Stimulated activated CD4-positive, alpha-beta T cell treated with anti-CD3 and anti-CD28 coated beads, Interleukin-1b, Interleukin-23, amount 100 ng/mL, for 48 hours (primary cell): ENCODE measurements at places on chromosomes 3 and 15.
A peak's percentile ranks its signal among the peaks of the same experiment; 100 is the strongest.

- DNase-seq: no peak
These were observed 543.3 kb downstream of the ZBBX start for GRCh38 chr3:166836836-166837235.

DNA sequence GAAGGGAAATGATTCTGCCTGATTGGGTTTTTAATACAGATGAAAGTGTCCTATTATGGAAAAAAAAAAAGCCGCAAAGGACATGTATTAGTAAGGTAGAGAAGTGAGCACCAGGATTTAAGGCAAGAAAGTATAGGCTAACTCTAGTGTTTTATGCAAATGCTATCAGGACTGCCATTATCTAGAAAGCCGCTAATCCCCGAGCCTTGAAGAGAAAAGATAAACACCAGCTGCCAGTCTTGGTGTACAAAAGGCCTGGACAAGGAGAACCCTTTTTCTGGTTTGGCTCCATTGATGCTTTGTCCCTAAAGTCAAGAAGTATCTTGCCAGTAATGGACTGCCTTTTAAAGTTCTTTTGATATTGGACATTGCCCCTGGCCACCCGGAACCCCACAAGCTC is 8.6 kb upstream of the TRIM59 start:
- no peak for DNase-seq

- DNase-seq: no peak
These were observed 2.7 kb downstream of the SLC6A20 start for GRCh38 chr3:45793482-45794176.

- no peak for DNase-seq
These were observed 49.9 kb upstream of the IL12A start for GRCh38 chr3:159938714-159939113.

- peak; percentile 25 for DNase-seq
These were observed 397.6 kb downstream of the FOXP1 start for GRCh38 chr3:71185733-71186455.

- DNase-seq: no peak
These were observed 23.8 kb upstream of the CORO2B start for GRCh38 chr15:68554721-68555678.

DNA sequence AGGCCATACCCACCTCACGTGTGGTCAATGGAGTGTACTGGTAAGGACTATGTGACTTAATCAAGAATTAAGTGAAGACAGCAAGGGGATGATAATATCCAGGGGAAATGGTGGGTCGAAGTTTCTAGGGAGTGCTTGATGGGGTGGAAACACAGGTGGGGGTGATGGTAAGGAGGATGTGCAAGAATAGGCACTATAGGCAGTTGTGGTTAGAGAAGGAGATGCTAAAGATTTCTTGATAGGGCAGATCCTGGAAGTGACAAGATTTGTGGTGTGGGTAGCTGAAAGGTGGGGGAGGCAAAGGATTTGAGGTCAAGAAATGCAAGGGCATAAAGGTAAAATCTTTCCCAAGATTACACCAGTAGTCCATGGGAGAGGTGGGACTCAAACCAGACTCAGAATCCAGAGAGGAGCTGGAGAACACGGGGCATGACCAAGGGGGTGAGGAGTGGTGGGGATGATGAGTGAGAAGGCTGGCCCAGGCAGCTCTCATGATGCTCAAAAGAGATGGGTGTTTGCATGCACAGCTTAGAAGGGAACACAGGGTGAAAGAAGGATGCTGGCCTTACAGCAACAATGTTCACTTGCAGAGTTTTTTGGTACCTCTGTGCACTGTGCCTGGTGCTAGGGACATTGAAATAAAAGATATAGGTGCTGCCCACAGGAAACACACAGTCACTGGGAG is 78.4 kb downstream of the CCR1 start:
- no peak for DNase-seq

- no peak for DNase-seq
These were observed 126.0 kb downstream of the ST8SIA2 start for GRCh38 chr15:92519709-92520108.

GRCh38 chr3:7959094-7959493 is 542.5 kb upstream of the LMCD1 start:
- no peak for DNase-seq

- no peak for DNase-seq
These were observed 378.9 kb downstream of the GAP43 start for GRCh38 chr3:116002235-116002634.

- DNase-seq: no peak
These were observed 91.6 kb downstream of the CACNA2D3 start for GRCh38 chr3:54213907-54214306.

GRCh38 chr15:38074029-38074428 is 139.6 kb downstream of the TMCO5A start:
- DNase-seq: no peak

- DNase-seq: peak; percentile 93
These were observed at the start of gene NAA50 for GRCh38 chr3:113745756-113746547. NAA50 (minus strand) TSS chr3:113746249; CDS start chr3:113745949, 300 bp downstream.

DNA sequence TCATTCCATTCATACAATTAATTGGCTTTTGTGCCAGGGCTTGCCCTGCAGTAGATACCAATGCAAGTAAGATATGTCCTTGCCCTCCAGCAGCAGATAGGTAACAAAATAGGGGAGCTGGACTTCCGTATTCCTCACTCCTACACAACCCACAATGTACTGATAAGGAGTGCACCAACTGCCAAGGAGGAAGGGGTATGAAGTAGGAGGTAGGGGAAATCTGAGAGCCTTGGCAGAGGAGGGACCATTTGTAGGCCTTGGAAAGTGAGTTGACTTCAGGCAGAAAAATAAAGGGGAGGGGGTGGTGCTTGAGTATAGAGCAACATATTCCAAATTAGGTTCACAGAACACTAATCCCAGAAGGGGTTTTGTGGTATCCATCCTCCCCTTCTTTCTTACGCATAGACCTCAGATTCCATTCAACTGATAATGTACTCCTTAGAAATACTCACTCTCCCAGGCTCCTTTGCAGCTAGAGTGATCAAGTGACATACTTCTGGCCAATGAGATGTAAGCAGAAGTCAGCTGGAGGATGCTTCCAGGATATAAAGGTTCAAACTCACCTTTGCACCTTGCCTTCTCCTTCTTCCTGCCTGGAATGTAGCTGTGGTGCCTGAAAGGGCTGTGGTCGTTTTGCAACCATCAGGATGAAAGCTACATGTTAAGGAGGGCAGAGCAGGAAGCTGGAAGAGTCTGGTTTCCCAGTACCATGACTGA is 127.1 kb upstream of the SMAD3 start:
- no peak for DNase-seq

DNA sequence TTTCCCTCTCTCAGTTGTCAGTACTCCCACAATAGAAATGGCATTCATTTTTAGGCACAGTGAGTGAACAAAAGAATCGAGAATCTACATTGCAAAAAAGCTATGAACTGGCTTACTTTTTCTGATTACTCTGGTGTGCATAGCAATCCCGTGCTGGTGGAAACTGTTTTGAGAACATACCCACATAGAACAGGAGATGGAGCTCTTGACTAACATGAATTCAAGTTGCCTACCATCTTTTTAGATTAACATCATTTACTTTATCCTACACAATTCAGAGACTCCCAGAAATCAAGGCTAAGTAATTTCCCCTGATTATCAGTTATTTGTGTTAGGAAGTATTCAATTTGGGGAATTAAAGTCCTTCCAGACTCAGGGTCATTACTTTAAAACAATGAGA is 326.6 kb downstream of the ARPP21 start:
- no peak for DNase-seq

- DNase-seq: peak; percentile 26
These were observed 33.7 kb downstream of the VIPR1 start for GRCh38 chr3:42535981-42536784.

GRCh38 chr15:33865416-33865815 is 102.9 kb upstream of the CHRM5 start:
- no peak for DNase-seq

GRCh38 chr3:94524102-94524919 is 461.4 kb downstream of the NSUN3 start:
- DNase-seq: no peak

DNA sequence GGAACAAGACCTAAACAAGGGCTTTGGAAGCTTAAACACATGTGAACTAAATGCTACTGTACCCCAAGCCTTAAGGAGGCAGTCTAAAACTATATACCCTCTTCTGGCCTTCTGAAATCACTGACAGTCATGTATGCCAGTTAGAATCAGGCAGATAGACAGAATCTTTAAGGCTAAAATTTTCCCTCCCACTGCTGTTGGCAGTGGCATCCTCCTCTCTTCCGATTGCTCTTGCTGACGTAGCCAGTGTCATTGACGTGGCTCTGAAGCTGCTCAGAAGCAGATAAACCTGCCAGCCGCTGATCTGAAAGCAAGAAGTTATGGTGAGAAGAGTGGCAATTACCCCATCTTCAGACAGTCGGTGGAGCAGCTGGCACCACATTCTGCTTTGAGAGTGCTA is 3.3 kb downstream of the RYR3 start:
- no peak for DNase-seq

GRCh38 chr3:23594066-23594465 is 211.7 kb upstream of the UBE2E1 start:
- no peak for DNase-seq

DNA sequence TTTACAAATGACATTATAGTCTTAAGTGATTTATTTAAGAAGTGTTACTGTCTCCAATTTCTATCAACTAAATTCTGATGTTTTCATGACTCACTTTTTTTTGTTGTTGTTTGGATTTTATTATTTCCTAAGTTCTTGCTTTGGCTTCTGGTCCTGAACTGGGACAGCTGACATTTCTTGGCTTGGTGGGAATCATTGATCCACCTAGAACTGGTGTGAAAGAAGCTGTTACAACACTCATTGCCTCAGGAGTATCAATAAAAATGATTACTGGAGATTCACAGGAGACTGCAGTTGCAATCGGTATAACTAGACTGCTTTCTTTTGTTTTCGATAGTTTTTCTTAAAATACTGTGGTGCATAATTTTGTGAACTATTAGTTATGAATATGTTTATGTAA is 47.5 kb downstream of the ASTE1 start:
- DNase-seq: no peak

DNA sequence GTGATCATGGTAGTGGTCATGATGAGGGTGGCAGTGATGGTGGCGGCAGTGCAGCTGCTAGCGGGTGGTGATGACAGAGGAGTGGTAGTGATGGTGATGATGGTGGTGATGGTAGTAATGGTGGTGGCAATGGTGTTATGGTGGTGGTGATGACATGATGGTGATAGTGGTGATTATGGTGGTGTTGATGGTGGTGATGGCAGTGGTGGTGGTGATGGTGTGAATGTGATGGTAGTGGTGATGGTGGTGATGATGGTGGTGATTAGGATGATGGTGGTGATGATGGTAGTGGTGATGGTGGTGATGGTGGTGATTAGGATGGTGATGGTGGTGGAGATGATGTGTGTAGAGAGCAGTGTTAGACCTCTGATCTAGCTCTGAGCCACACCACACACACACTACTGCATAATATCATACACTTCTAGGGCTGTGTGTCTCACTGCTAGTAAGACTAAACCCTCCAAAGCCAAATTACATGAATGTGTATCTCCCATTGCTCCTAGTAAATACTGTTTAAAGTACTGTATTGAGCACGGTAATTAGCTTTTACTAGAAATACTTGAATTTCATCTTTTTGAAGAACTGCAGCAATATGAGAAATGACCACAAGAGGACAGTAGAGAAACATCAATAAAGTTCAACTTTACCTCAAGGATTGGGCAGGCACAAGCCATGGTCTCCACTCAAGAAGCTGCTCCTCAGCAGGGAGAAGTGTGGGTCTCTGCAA is 28.8 kb downstream of the TMED3 start:
- no peak for DNase-seq

- no peak for DNase-seq
These were observed 18.7 kb upstream of the MTMR14 start for GRCh38 chr3:9630550-9631139.

GRCh38 chr15:74168711-74169126 is 4.8 kb upstream of the ISLR start:
- no peak for DNase-seq

DNA sequence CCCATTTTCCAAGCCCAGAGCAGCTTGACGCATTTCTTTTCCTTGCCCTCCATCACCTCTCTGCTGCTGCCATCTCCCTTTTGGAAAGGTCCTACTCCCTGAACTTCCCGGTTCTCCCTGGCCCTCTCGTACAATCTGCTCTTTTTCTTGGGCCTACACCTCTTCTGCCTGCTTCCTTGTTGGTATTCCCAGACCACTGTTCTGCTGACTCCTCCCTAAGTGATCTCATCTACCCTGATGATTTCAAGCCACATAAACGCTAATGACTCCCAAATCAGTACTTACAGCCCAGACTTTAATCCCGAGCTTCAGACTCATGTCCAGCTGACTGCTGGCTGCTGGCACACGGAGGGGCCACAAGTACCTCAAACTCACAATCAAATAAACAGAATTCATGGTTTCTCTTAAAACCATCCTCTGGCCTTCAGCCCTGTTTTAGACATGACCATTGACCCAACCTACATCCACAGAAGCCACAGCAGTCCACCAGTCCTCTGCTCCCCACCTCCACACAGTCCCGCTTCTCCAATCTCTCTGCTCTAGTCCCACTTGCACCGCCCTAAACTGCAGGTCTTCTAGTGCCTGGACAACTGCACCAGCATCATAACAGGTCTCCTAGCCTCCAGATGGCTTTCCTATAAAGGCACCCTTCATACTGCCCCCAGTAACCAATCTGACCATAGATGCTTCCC is 57.6 kb downstream of the AAGAB start:
- DNase-seq: no peak

DNA sequence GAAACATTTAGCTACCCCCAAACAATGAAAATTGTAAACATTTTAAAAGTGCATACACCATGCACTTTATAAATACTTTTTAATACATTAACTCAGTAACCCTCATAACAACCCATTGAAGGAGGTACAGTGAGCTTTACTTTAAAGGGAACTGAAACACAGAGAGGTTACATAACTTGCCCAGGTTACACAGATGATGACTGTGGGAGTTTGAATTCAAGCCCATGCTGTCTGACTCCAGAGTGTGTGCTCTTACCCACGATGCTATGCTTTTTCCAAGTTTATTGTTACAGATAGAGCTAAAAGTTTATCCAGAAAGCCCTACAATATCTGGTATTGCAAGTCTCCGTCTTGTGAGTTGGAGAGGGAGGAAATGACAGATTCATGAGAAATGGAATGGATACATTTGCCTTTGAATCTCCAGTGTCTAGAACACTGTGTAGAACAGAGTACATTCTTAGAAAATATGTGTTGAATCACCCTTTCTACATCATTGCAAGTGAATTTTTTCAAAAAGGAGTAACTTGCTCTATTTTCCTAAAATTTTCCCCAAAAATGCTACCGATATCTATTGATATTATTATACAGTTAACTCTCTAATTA is 428.3 kb downstream of the NAALADL2 start:
- no peak for DNase-seq

GRCh38 chr3:188326111-188326510 is 172.2 kb downstream of the LPP start:
- no peak for DNase-seq
